ENCODE measurements at places on chromosomes 2 and 18. TPM values are rescaled to one million over a fixed set of nuclear protein-coding genes. Genes with fewer than 3 reads are reported as not detected.

- no peaks in the 10 kb centered on the region for H3K36me3 ChIP-seq
- no peak overlapping the region for H3K27ac ChIP-seq
- H3K4me1 ChIP-seq, result no peaks in the 10 kb centered on the region
- H3K27me3 ChIP-seq, result no peaks in the 10 kb centered on the region
- DNase-seq, result no peak
Measured at GRCh38 chr18:58064406-58064998, 20.5 kb downstream of the NEDD4L start.

GRCh38 chr2:69833752-69834151, 4.3 kb downstream of the GMCL1 start:
- H3K27ac ChIP-seq, result no peak overlapping the region
- no peaks in the 10 kb centered on the region for H3K27me3 ChIP-seq
- peaks cover 11% of the 10 kb centered on the region for H3K36me3 ChIP-seq
- no peak for DNase-seq
- H3K4me3 ChIP-seq, result peak overlapping the region; percentile 43

Gene ABCG8
- not detected for total RNA-seq

GRCh38 chr2:24739354-24740025, 53.7 kb downstream of the PTRHD1 start:
- peaks cover 32% of the 10 kb centered on the region for H3K36me3 ChIP-seq
- DNase-seq, result no peak
- H3K4me1 ChIP-seq, result no peaks in the 10 kb centered on the region

- DNase-seq, result peak; percentile 1
- H3K4me1 ChIP-seq, result no peaks in the 10 kb centered on the region
- no peak overlapping the region for H3K4me3 ChIP-seq
- H3K27ac ChIP-seq, result no peak overlapping the region
- H3K27me3 ChIP-seq, result no peaks in the 10 kb centered on the region
- no peaks in the 10 kb centered on the region for H3K36me3 ChIP-seq
Measured at GRCh38 chr2:187581125-187581896, 27.1 kb upstream of the TFPI start.

GRCh38 chr2:2560374-2561015, 229.4 kb upstream of the MYT1L start:
- H3K27me3 ChIP-seq, result no peaks in the 10 kb centered on the region
- no peak for DNase-seq
- H3K4me1 ChIP-seq, result no peaks in the 10 kb centered on the region
- no peak overlapping the region for H3K4me3 ChIP-seq
- H3K36me3 ChIP-seq, result no peaks in the 10 kb centered on the region

- peaks cover 8% of the 10 kb centered on the region for H3K4me1 ChIP-seq
- no peaks in the 10 kb centered on the region for H3K36me3 ChIP-seq
- no peak overlapping the region for H3K4me3 ChIP-seq
- H3K27ac ChIP-seq, result no peak overlapping the region
- DNase-seq, result no peak
- H3K27me3 ChIP-seq, result no peaks in the 10 kb centered on the region
Measured at GRCh38 chr2:172227719-172228118, 125.0 kb upstream of the DLX2 start.

DNA sequence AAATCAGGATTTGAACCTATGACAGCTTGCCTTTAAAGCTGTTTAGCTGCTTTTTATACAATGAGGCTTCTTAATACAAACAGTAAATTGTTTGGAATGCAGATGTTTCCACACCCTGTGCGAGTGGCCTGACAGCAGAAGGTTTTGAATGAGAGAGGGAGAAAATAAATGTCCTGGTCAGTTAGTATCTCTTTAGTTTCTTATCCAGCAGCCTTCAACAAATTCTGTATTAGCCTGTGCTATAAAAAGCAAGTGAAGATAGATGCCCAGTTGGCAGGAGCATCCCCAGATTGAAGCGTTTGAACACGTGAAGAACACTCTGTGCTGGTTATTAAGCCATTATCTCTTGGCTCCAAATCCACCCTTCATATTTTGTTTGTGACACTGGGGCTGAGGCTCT, 70.6 kb downstream of the CERS6 start:
- no peak for DNase-seq
- no peaks in the 10 kb centered on the region for H3K36me3 ChIP-seq
- no peak overlapping the region for H3K4me3 ChIP-seq
- no peak overlapping the region for H3K27ac ChIP-seq
- H3K27me3 ChIP-seq, result no peaks in the 10 kb centered on the region
- H3K4me1 ChIP-seq, result no peaks in the 10 kb centered on the region

DNA sequence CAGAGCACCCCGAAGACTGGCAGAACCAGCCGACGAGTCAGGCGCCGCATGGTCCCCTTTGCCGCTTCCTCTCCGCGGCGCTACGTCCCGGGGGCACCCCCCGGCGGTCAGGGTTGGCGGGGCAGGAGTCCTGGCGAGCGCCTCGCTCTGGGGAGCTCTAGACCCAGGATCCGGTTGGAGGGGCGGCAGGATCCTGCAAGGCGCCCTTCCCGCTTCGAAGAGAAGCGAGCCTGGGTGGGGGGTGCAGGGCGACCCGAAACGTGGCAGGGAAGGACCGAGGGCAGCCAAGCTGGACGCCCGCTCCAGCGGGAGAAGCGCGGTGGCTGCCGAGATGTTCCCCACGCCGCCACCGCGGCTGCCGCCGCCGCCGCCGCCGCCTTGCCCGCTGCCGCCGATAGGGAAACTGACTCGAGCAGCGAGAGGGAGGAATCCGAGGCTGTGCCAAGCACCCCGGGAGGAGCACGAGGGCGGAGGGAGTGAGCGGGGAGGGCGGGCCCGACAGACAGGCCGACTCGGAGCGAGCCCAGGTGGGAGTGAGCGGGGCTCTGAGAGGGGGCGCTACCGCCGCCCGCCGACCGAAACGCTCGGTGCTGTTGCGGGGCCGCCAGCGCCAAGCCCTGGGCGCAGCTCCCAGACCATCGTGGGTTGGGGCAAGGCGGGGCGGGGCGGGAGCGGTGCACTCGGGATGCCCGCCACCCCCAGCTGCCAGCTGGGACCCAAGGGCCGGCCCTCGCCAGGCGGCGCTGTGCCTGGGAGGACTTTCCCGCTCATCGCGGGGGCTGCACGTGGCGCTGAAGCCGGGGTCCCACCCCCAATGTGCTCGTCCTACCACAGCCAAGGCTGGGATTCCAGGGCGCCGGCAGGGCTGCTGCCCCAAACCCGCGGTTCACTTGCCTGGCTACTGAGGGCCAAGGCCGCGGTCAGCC, at the start of gene GALNT14:
GALNT14 (minus strand) TSS at position 404 of the 926 bp plus-strand sequence; CDS start at position 50, 354 bp downstream.
- no peak for DNase-seq
- H3K27ac ChIP-seq, result no peak within 1 kb of the TSS
- no peaks in the 10 kb centered on the region for H3K36me3 ChIP-seq
- H3K27me3 ChIP-seq, result peaks cover 31% of the 10 kb centered on the region

GRCh38 chr2:105926960-105927678, 182.4 kb downstream of the NCK2 start:
- DNase-seq, result peak; percentile 88
- no peaks in the 10 kb centered on the region for H3K36me3 ChIP-seq
- H3K27me3 ChIP-seq, result no peaks in the 10 kb centered on the region

GRCh38 chr18:46343456-46343855, 239.3 kb downstream of the HAUS1 start:
- H3K27me3 ChIP-seq, result peaks cover 4% of the 10 kb centered on the region
- no peak for DNase-seq
- H3K4me1 ChIP-seq, result peaks cover 18% of the 10 kb centered on the region
- H3K27ac ChIP-seq, result no peak overlapping the region

DNA sequence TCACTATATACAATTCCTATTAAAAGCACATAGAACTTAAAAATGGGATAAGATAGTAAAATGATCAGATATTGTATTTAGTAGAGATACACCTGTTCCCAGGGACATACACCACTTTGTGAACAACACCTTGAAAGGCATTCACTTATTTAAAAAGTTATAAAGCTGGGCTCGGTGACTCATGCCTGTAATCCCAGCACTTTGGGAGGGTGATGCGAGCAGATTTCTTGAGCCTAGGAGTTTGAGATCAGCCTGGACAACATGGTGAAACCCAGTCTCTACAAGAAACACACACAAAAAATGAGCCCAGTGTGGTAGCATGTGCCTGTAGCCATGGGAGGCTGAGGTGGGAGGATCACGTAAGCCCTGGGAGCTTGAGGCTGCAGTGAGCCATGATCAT, 90.9 kb downstream of the RAPGEF4 start:
- no peak overlapping the region for H3K4me3 ChIP-seq
- H3K27me3 ChIP-seq, result no peaks in the 10 kb centered on the region
- no peaks in the 10 kb centered on the region for H3K4me1 ChIP-seq
- no peaks in the 10 kb centered on the region for H3K36me3 ChIP-seq
- no peak overlapping the region for H3K27ac ChIP-seq

Gene RUFY4
- 2.1 TPM for total RNA-seq

Gene CFAP65
- total RNA-seq, result not detected

DNA sequence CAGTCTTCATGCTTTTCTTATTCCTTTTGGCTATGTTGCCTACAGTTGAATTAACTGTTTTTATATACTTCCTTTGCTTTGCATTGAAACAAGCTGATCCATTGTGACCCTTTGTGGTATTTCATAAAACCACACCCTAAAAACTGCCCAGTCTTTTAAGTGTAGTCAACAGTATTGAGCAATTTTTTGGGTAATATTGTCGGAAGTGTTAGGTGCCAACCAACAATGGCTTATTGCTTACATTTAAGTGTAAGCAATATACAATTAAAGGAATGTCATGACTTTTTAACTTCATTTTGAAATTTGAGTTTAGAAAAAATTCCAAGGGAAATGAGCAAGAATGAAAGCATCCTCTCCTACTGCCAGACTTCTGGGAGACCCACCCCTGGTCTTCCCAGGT, 174.1 kb downstream of the NEDD4L start:
- peaks cover 6% of the 10 kb centered on the region for H3K4me1 ChIP-seq
- no peak for DNase-seq

GRCh38 chr2:225069966-225070365, 27.7 kb upstream of the DOCK10 start:
- H3K4me1 ChIP-seq, result no peaks in the 10 kb centered on the region
- DNase-seq, result no peak
- H3K4me3 ChIP-seq, result no peak overlapping the region
- peaks cover 2% of the 10 kb centered on the region for H3K27me3 ChIP-seq

Gene CRACDL
- total RNA-seq, result 0.10 TPM

- H3K27me3 ChIP-seq, result no peaks in the 10 kb centered on the region
- H3K4me3 ChIP-seq, result no peak overlapping the region
- no peak for DNase-seq
- H3K36me3 ChIP-seq, result peaks cover 58% of the 10 kb centered on the region
- no peaks in the 10 kb centered on the region for H3K4me1 ChIP-seq
Measured at GRCh38 chr2:157751462-157752058, 122.9 kb upstream of the ACVR1C start.

GRCh38 chr2:128214251-128214650, 104.4 kb downstream of the HS6ST1 start:
- H3K27me3 ChIP-seq, result no peaks in the 10 kb centered on the region
- H3K27ac ChIP-seq, result no peak overlapping the region
- H3K4me1 ChIP-seq, result no peaks in the 10 kb centered on the region

DNA sequence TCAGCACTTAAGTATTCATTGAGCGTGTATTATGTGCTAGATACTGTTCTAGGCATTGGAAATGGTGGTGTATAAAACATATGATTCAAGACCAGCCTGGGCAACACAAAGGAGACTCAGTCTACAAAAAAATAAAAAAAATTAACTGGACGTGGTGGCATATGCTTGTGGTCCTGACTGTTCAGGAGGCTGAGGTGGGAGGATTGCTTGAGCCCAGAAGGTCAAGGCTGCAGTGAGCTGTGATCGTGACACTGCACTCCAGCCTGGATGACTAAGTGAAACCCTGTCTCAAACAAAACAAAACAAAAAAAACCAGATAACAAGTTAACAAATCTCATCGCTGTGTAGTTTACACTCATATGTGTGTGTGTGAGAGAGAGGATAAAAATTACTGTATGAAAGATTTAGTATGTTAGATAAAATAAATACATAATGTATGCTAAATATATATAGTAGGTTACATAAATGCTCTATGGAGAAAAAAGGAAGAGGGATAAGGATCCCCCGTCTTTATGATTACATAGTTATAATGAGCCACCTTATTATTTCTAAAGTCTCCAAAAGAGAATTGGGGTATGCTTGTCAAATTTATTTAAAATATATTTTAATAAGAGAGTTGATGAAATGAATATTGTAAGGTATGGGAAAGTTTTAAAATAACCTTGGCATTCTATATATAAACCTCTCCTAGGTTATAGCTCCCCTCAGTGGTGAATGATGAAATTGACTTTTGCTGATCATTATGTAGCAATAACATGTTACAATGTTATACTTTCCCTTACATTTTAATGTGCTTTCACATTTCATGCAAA, 69.2 kb downstream of the EHBP1 start:
- no peak overlapping the region for H3K27ac ChIP-seq
- no peak overlapping the region for H3K4me3 ChIP-seq
- H3K36me3 ChIP-seq, result no peaks in the 10 kb centered on the region
- DNase-seq, result no peak
- H3K4me1 ChIP-seq, result no peaks in the 10 kb centered on the region
- H3K27me3 ChIP-seq, result no peaks in the 10 kb centered on the region

Gene PLCL1
- total RNA-seq, result 37.8 TPM

DNA sequence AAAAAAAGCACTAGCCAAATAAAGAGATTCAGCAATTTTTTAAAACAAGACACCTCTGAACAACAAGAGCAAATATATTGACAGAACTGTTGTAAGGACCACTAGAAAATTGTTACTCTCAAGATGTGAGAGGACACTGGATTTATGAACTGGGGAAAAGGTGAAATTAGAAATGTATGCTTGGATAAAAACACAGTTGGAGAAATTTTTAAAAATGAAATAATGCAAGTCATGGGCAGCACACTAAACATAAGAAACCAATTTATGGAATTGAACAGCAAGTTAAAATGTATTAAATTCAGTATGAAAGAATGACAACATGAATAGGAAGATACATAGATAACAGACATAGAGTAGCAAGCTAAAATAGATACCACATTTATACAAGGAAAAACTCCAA, 377.4 kb downstream of the LRRTM4 start:
- H3K27ac ChIP-seq, result no peak overlapping the region
- no peak for DNase-seq
- H3K36me3 ChIP-seq, result no peaks in the 10 kb centered on the region
- no peaks in the 10 kb centered on the region for H3K4me1 ChIP-seq
- no peaks in the 10 kb centered on the region for H3K27me3 ChIP-seq

Gene POTEE
- 0.27 TPM for total RNA-seq

- H3K27me3 ChIP-seq, result no peaks in the 10 kb centered on the region
- H3K4me1 ChIP-seq, result no peaks in the 10 kb centered on the region
- no peaks in the 10 kb centered on the region for H3K36me3 ChIP-seq
- no peak overlapping the region for H3K4me3 ChIP-seq
Measured at GRCh38 chr18:56086176-56086575, 498.2 kb upstream of the TCF4 start.

Measured in CD4-positive, CD25-positive, alpha-beta regulatory T cell (primary cell).